ENCODE measurements at places on chromosomes 13 and 19.

- no peak for DNase-seq
Measured at GRCh38 chr13:45786293-45786920, 65.1 kb downstream of the SIAH3 start.

DNA sequence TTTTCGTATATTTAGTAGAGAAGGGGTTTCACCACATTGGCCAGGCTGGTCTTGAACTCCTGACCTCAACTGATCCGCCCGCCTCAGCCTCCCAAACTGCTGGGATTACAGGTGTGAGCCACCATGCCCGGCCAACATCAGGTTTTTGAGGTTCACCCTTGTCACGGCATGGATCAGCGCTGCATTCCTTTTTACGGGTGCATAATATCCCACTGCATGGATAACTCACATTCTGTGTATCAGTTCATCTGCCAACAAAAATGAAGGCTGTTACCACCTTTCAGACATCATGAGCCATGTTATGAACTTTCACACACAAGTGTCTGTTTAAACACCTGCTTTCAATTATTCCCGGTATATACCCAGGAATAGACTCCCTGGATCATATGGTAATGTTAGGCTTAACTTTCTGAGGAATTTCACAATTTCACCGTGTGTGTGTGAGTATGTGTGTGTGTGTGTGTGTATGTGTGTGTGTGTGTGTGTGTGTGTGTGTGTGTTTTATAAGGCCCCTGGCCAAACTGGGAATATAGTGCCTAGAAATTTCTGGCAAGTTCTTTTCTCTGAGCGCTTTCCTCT lies 52.2 kb downstream of the AP1M1 start:
- no peak for DNase-seq

- no peak for DNase-seq
Measured at GRCh38 chr13:50645092-50645491, 198.4 kb downstream of the DLEU7 start.

GRCh38 chr19:37698216-37698615 lies 21.3 kb downstream of the ZNF607 start:
- no peak for DNase-seq

- DNase-seq: no peak
Measured at GRCh38 chr13:48853728-48854102, 122.0 kb upstream of the FNDC3A start.

GRCh38 chr13:73924607-73925006 lies 209.6 kb downstream of the KLF12 start:
- no peak for DNase-seq

GRCh38 chr19:50710094-50710493 lies 9.5 kb downstream of the SHANK1 start:
- DNase-seq: no peak

DNA sequence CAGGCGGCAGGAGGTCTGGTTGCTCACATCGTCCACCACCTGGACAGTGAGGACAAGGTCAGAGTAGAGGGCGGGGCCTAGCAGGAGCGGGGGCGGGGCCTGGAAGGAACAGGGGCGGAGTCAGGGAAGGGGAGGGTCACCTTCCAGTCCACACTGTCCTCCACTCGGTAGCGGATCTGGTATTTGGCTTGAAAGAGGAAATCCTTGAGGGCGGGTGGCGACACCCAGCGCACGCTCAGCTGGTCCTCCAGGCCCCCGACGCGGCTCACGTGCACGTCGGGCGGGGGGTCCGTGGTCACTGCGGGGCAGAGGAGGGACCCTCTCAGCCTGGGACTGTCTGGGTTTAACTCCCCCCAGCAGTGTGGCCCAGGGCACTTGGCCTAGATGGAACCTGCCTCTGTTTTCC lies 8.2 kb downstream of the REX1BD start:
- no peak for DNase-seq

DNA sequence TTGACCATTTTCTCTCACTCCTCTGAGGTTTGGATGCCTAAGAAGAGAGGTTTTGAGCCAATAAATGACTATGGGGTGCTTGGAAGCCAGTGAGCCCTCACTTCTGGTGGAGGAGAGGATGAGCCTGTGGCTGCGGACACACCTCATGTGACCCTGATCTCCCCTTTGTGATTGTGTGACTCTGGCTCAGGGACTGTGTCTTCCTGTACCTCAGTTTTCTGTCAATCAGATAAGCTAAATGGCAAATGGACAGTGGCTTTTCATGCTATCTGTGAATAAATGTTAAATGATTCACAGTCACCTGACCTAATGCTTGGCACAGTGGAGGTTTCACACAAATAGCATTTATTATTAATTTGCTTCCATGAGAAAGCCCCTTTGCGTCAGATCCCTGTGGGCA lies 2.7 kb downstream of the PSG8 start:
- DNase-seq: no peak

DNA sequence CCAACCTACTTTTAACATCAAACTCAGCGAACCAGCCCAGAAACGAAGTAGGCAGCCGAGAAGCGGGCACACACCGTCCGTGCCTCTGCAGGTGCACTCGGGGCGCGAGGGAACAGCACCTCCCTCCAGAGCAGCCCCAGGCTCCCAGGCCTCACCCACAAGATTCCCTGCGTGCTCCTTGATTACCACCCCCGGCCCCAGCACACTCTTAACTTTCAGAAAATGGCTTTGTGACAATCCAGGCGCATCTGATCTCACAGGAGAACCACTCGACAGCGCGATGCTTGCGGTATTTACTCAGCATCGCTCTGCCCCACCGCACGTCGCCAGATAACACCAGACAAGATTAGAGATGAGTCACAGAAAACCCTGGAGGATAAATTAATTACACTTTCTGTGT lies 134.9 kb upstream of the SPACA7 start:
- DNase-seq: no peak
